ENCODE measurements at places on chromosomes 4 and X. TPM values are rescaled to one million over a fixed set of nuclear protein-coding genes. Genes with fewer than 3 reads are reported as not detected.

Gene DUX4
- not detected for total RNA-seq

DNA sequence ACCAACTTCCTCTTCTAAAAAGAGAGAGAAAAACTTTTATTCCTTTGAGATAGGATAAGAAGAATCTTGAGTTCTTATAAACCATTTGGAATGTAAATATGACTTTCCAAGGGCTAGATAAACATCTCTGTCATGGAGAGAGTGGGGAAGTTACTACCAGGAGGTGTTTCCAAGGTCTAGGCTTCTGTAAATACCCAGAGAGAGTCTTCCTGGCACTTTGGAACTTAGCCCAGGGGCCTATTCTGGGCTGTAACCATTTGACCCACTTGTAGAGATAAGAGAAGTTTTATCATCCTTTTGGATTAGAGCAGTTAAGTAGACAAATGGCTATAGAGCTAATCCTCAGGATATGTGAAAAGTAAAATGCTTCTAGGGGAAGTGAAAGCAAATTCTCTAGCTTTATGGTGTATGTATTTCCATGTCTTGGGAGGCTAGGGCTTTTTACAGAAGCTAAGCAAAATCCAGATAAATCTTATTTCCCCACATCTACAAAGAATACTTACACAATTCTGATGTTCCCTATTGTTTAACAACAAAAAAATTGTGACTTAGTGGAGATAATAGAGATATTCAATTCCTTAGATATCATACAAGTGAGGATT, 51.1 kb downstream of the MCUB start:
- H3K27ac ChIP-seq: no peak overlapping the region
- H3K4me3 ChIP-seq: no peak overlapping the region
- H3K36me3 ChIP-seq: no peaks in the 10 kb centered on the region

- no peak overlapping the region for H3K27ac ChIP-seq
- peaks cover 3% of the 10 kb centered on the region for H3K4me1 ChIP-seq
- no peaks in the 10 kb centered on the region for H3K36me3 ChIP-seq
- H3K4me3 ChIP-seq: no peak overlapping the region
- H3K27me3 ChIP-seq: no peaks in the 10 kb centered on the region
Observed at GRCh38 chr4:53913771-53914170, 150.6 kb downstream of the CHIC2 start.

GRCh38 chr4:171983935-171984805, 171.0 kb downstream of the GALNTL6 start:
- H3K27ac ChIP-seq: no peak overlapping the region
- no peaks in the 10 kb centered on the region for H3K4me1 ChIP-seq
- no peaks in the 10 kb centered on the region for H3K27me3 ChIP-seq
- H3K36me3 ChIP-seq: no peaks in the 10 kb centered on the region
- DNase-seq: no peak

DNA sequence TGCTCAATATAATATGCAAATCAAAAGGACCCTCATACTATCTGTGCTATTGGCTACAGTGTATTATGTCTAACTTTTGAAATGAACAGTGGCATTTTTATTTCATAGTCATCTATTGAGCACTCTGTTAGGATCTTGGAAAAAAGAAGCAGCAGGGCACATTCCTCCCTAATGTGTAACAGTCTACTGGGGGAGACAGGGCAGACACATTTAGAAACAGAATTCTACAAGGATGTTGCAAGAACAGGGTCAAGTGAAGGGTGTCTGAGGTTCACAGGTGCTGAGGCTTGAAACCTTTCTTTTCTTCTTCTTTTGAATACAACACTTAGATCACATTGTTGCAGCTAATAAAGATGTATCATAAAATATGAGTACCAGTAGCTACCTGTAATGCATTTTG, 129.7 kb upstream of the SLC4A4 start:
- H3K4me1 ChIP-seq: no peaks in the 10 kb centered on the region
- no peaks in the 10 kb centered on the region for H3K36me3 ChIP-seq
- H3K4me3 ChIP-seq: no peak overlapping the region
- H3K27ac ChIP-seq: no peak overlapping the region

Gene BMP3
- not detected for total RNA-seq

DNA sequence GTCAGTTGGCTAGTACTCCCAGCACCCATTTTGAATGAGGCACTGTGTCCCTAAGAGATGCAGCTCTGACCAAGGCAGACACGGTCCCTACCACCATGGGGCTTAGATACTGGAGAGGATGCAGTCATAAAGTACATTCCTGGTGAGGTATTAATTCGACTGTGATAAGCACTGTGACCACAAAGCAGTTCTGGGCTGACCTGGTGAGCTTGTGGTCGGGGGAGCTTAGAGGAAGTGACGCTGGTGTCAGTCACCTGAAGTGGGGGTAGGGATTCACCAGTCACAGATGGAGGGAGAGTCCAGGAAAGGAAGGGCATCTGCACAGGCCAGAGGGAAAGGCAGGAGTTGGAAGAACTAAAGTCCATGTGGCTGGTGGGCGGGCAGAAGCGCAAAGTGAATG, 15.8 kb upstream of the CLTRN start:
- H3K4me1 ChIP-seq: peaks cover 16% of the 10 kb centered on the region
- no peaks in the 10 kb centered on the region for H3K27me3 ChIP-seq
- H3K27ac ChIP-seq: no peak overlapping the region
- H3K4me3 ChIP-seq: no peak overlapping the region
- H3K36me3 ChIP-seq: peaks cover 13% of the 10 kb centered on the region
- DNase-seq: no peak

GRCh38 chrX:107567370-107567769, 60.9 kb upstream of the PRPS1 start:
- H3K4me1 ChIP-seq: no peaks in the 10 kb centered on the region
- H3K27ac ChIP-seq: no peak overlapping the region
- no peaks in the 10 kb centered on the region for H3K36me3 ChIP-seq
- no peak for DNase-seq
- no peaks in the 10 kb centered on the region for H3K27me3 ChIP-seq

Gene APLN
- total RNA-seq: not detected

- no peak overlapping the region for H3K27ac ChIP-seq
- H3K4me1 ChIP-seq: no peaks in the 10 kb centered on the region
- no peaks in the 10 kb centered on the region for H3K36me3 ChIP-seq
- no peaks in the 10 kb centered on the region for H3K27me3 ChIP-seq
- DNase-seq: no peak
Observed at GRCh38 chrX:20066968-20067708, 49.6 kb downstream of the MAP7D2 start.

Gene GPC3
- total RNA-seq: 0.22 TPM
